ENCODE measurements at places on chromosomes 7 and 10.
A peak's percentile ranks its signal among the peaks of the same experiment; 100 is the strongest.

GRCh38 chr10:76150139-76150875, 718.9 kb downstream of the LRMDA start:
- no peak for DNase-seq

DNA sequence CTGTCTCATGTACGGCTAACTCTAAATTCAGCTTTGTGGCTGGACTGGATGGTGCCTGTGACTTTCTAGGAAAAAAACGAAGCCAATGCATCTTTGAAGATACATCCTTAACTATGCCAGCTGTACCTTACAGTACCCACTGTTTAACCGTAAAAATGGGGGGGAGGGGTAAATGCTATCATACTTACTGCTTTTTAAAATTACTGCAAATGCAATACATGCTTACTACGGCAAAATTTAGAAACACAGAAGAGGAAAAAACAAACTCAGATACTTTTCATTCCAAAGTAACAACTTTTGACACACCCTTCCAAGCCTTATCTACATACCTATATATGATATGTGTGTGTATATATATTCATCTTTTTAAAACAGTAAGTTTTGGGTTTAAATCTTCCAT, 20.4 kb upstream of the GLCCI1 start:
- DNase-seq: no peak

- DNase-seq: no peak
Observed at GRCh38 chr10:71721313-71721712, 1.7 kb upstream of the C10orf105 start.

GRCh38 chr10:97319671-97320479, 804 bp downstream of the FRAT1 start:
- peak; percentile 63 for DNase-seq

DNA sequence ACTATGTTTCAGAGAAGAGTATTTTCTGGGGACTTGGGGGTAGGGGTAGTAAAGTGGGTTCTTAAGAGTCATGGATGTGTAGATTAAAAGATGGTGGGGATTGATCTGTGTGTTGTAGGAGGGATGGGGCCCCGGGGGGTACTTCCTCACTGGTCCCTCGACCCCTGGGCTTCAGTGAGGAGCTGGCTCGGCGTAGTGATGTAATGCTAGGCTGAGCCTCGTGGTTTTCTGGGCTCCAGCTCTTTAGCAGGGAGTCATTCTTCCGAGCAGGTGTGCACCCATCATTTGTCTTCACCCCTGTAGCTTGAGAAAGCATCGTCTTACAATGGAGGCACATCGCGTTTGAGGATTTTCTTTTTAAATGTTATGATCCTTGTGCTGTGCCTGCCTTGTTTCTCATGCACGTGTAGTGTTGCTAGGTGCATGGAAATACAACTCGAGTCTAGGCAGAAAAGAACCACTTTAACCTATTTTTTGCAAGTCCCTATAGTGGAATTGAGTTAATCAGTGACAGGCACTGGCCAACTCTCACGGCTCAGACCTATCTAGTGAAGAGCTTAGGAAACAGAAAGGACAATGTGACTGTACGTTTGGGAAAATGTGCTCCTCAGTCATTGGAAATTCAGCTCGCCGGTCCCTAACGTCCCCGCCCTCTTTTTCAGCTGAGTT, 106.1 kb upstream of the BTBD16 start:
- DNase-seq: no peak

GRCh38 chr10:12579954-12580858, 230.9 kb downstream of the CAMK1D start:
- no peak for DNase-seq

DNA sequence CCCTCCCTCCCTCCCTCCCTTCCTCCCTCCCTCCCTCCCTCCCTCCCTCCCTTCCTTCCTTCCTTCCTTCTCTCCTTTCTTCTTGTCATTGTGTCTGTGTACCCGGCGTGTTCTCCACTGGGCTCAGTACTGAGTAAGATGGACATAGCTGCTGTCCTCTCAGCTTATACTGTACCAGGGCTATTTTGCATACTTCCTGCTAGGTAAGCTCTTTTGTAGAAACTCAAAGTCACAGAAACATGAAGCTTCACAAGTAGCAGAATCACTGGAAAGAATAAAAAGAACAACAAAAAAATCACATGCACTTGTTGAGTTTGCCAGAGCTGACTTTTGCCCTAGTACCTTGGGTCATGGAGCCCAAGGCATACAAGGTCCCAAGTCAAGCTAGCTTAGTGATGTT, 125.7 kb downstream of the PLPP4 start:
- DNase-seq: no peak

DNA sequence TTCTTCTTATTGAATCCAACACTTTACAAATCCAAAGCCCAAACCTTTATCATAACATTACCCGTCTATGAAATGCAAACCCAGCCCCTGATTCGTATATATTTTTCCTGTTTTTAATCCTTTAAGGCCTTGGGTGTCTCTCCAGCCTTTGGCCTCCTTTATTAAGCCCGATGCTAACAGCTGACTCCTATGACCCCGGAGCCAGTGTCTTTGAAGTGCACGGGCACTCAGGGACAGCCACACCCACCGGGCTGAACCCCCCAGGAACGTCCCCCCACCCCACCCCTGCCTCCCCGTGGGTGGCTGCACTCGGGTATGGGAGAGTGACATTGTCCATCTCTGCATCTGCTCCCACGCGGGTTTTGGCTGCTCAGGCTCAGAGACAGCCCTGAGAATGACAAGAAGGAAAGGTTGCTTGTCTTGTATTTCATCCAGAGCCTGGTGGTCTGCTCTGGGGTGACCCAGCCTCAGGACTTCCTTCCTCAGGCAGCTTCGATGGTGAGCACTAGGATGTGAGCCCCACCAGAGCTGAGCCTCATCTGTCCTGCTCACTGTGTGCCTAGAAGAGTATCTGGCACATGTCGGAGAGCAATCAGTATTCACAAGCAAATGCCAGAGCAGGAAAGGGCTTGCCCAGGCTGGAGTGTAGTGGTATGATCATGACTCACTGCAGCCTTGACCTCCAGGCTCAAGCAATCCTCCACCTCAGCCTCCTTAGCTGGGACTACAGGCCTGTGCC, 210.4 kb downstream of the SKIDA1 start:
- DNase-seq: no peak

DNA sequence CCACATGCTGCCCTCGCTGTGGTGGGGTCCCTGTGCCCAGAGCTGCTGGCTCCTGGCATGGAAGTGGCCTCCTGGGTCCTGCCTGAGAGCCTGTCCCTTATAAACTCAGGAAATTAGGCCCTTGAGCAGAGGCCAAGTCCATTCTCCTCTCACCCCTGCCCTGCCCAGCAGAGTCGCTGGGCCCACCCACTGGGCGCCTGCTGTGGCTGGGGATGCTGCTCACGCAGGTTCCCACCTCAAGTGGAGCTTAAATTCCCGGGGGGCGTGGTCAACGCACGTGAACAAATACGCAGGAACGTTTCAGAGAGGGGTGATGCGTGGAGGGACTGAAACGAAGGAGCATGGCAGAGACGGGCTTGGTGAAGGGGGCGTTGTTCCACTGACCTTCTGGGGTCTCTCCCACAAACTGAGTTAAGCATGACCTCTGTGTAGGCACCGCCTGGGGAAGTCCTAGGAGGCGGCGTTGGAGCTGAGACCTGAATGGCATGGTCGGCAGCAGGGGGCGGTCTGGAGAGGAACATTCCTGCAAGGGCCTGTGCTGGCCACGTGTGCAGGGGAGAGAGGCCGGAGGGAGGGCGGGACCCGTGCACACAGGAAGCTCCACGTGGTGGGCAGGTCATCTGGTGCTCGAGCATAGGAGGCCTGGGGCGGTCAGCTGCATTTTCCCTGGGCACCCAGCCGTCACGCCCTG, 27.9 kb downstream of the FAM20C start:
- no peak for DNase-seq

GRCh38 chr10:113303544-113304146, 249.2 kb upstream of the HABP2 start:
- no peak for DNase-seq

GRCh38 chr7:100856871-100857282, 4.4 kb downstream of the SLC12A9 start:
- no peak for DNase-seq

GRCh38 chr7:67619175-67619574, 622.5 kb downstream of the TYW1 start:
- DNase-seq: no peak

DNA sequence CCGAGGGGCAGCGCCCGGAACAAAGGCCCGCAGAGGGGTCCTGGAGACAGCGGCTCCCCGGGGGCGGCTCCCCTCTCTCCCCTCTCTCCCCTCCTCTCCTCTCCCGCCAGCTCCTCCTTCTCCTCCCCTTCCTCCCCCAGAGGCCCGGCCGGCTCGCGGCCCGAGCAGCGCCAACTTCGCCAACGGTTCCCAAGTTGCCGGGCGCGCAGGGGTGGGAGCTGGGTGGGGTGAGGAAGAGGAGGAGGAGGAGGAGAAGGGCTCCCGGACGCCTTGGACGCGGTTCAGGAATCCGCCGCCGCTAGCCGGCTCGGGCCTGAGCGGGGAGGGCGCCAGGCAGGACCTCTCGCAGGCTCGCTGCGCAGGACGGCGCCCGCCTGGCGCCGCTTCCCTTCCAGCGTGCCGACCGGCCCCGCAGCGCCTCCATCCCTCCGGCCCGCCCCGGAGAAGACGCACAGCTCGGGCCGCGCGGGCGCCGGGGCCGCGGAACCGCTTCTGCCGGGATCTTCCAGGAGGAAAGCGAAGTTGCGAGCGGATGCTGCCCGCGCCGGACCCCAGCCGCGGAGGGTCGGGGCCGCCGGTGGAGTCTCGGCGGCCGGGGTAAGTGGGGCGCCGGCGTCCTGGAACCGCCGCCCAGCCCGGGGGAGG, at the start of gene CHST3:
Gene CHST3, plus strand, starts transcription at position 298 of the 645 bp plus-strand sequence. CDS start 41,448 bp downstream, outside the sequence.
- no peak for DNase-seq

- no peak for DNase-seq
Observed at GRCh38 chr7:149060156-149060555, 30.4 kb downstream of the ZNF786 start.

- no peak for DNase-seq
Observed at GRCh38 chr7:112442210-112442609, 8.1 kb upstream of the IFRD1 start.

- DNase-seq: no peak
Observed at GRCh38 chr7:17934094-17934493, 6.2 kb downstream of the SNX13 start.

DNA sequence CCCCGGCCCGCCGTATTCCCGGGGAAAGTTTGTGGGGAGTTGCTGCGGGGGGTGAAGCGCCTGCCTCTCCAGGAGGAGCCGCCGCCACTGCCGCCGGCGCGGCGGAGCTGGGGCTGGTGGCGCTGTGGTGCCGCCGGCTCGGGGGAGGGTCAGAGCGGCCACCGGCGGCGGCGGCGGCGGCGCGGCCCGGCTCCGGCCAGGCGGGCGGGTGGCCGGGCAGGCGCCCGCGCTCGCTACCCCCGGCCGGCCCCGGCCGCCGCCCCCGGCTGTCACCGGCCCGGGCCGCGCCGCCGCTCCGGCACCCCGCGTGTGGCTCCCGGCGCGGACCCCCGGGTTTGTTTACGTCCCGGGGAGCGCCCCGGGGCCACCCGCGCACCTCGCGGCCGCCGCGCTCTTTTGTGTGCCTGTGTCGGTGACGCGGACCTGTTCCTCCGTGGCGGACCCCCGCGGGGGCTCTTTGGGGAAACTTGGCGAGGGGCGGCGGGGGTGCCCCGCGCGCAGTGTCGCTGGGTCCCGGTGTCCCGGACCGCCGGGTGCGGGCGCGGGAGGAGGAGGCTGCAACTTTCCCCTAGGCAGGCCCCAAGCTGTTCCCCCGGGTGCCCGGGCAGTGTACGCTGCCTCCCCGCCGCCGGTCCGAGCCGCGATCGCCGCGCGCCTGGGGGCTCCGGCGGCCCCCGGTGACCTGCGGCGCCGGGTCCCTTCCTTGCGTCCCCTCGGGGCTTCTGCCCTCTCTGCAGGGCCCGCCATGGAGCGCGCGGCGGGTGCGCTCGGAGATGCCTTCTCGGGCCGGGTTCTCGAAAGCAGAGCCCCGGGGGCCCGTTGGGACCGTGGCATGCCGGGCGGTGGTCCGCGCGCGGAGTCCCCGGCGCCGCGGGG, 593 bp upstream of the CUX1 start:
- no peak for DNase-seq

DNA sequence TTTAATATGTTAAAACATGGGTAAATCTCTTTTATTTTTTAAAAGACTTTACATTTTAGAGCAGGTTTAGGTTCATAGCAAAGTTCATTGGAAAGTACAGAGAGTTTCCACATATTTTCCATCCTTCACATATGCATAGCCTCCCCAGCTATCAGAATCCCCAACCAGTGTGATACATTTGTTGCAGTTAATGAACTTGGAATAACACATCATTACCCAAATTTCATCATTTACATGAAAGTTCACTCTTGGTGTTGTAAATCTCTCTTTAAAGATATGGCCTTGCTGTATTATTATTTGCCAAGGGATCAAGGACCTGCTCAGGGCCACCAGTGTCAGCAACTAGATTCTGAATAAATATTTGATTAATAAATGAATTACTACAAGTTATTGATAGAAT, 263.4 kb downstream of the CDK14 start:
- no peak for DNase-seq

DNA sequence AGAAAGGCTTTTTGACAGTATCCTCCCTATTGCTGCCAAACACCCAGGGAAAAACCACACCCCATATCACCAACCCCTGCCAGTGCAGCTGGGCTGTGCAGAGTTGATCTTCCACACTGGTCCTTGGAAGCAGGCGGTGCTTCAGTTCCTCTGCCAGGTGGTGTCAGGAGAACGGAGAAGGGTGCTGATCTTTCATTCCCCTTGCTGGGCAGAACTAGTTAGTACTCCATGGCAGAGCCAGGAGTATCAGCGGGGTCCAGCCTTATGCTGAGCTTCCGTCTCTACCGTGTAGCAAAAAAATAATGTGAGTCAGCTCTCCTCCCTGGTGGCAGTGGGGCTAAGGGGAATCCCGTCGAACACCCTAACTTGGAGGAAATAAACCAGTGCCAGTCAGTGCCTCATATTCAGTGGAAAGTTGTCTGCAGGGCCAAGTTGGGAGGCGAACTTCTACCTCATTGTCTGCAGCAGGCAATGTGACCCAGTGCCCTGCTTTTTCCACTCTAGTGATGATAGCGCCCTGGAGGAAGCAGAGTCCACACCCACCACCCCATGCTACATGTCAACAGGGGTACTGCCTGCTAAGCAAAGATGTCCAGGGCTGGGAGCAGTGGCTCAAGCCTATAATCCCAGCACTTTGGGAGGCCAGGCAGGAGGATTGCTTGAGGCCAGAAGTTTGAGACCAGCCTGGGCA, 175.4 kb downstream of the AUTS2 start:
- DNase-seq: no peak

- DNase-seq: no peak
Observed at GRCh38 chr7:50221028-50221427, 83.5 kb upstream of the IKZF1 start.

GRCh38 chr10:36666451-36666850, 458.9 kb upstream of the ANKRD30A start:
- DNase-seq: no peak

DNA sequence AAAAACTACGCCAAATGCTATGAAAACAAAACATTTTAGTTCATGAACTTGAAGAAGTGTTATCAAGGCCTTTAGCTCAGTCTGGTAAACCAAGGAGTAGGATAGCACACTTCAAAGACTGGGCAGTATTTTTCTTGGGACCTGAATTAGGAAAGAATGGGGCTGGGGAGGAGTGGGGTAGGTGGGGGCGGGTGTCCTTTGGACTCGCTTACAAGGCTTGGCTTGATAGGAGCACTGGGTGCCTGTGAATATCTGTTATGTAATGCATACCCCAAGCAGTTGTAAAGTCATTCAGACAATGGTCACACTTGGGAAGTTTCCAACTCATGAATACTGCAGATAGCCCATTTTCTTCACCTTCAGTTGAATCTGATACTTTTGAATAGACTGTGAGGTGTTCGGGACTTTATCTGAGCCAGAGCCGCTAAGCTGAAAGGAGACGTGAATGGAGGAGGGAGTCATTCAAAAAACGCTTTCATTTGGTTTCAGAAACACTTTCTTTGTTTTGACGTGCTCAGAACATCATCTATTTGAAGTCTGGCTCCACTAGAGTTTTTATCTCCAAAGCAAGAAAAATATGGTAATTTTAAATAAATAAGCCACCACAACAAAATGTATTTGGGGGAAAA, 70.1 kb upstream of the FAM204A start:
- DNase-seq: no peak
